Pulmonary artery endothelial cell (primary cell): ENCODE measurements at places on chromosomes 16 and 17. TPM values are rescaled to one million over a fixed set of nuclear protein-coding genes. Genes with fewer than 3 reads are reported as not detected.

- no peak for DNase-seq
Observed at GRCh38 chr16:22093996-22094395, 1.7 kb downstream of the VWA3A start.

DNA sequence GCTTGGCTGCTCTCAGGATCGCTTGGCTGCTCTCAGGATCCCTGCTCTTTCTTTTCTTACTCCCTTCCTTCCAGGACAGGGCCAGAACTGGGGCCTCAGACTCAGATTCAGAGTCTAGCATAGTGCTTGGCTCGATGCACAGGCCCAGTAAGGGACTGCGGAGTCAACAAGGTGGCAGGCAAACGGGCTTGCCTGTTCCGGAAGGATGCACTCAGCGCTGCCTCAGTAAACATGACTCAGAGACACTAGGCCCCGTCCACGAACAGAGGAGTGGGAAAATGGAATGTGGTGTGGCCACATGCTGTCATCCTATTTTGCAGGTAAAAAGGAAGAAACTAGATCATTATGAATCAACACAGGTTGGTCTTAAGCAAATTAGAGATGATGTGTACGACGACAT is 9.8 kb downstream of the SPHK1 start:
- no peak for DNase-seq

- no peak for DNase-seq
Observed at GRCh38 chr16:26701243-26701886, 365.4 kb upstream of the C16orf82 start.

- DNase-seq, result no peak
Observed at GRCh38 chr17:11278992-11279270, 37.9 kb downstream of the SHISA6 start.

DNA sequence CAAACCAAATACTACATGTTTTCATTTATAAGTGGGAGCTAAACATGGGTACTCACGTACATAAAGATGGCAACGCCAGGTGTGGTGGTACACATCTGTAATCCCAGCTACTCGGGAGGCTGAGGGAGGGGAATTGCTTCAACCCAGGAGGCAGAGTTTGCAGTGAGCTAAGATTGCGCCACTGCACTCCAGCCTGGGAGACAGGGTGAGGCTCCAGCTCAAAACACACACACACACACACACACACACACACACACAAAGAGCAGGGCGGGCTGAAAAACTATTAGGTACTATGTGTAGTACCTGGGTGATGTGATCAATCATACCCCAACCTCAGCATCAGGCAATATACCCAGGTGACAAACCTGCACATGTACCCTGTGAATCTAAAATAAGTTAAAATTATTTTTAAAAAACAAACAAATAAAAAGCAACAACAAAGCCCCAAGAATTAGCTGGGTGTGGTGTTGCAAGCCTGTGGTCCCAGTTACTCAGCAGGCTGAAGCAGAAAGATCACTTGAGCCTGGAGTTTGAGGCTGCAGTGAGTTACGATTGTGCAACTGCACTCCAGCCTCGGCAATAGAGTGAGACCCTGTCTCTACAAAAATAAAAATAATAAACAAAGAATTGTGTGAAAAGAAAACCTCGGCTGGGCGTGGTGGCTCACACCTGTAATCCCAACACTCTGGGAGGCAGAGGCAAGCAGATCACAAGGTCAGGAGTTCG is 11.9 kb upstream of the FAAP100 start:
- no peak for DNase-seq

GRCh38 chr16:66677179-66677578 is 19.4 kb downstream of the CMTM4 start:
- no peak for DNase-seq

DNA sequence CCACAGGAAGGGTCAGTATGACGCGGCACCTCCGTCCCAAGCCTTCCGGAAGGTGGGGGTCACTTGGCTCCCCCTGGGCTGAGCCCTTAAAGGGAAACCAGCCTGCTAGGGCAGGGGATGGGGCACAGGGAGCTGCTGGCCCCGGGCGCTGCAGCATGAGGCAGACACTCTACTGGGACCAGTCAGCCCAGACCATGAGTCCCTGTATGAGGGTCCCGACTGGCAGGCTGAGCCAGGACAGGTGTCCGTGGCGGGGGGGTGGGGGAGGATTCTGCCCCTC is 43.4 kb upstream of the ZC3H18 start:
- DNase-seq, result no peak

GRCh38 chr16:3774156-3774767 is 56.9 kb upstream of the TRAP1 start:
- no peak for DNase-seq

- DNase-seq, result no peak
Observed at GRCh38 chr17:4130715-4131114, 12.1 kb downstream of the ZZEF1 start.

DNA sequence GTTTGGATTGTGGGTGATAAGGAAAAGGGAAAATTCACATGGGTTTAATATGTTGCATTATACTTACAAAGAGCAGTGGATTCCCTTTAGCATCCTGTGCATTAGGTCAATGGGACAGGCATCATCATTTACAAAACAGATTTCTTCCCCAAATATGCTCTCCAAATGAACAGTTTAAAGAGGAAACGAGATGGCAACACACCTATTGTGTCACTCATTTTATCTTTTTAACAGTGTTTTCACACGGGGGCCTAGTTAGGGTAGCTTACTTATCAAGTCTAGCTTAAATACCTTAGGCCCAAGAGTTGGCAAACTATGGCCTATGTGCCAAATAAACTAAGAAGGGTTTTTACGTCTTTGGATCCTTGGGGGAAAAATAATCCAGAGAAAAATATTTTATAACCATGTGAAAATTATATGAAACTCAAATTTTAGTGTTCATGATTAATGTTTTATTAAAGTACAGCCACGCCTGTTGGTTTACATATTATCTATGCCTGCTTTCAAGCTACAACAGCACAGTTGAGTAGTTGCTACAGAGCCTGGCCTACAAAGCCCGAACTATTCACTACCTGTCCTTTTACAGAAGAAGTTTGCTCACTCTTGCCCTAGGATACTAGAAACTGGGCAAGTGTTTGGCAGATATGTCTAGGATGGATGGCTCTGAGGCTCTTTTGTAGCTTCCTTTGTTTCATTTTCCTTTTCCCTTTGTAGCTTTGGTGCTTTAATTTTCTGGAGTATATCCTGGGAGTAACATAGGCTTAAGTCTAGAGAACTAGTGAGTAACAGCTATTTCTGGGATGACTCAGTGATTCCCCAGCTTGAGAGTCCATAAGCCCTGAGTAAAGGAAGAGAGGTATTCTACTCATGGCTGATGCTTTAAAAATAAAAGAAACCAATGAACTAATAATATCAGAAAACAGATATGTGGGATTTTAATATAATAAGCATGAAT is 12.4 kb downstream of the NUP93 start:
- DNase-seq, result no peak

GRCh38 chr16:27223226-27223610 is 19.9 kb downstream of the KDM8 start:
- DNase-seq, result no peak

DNA sequence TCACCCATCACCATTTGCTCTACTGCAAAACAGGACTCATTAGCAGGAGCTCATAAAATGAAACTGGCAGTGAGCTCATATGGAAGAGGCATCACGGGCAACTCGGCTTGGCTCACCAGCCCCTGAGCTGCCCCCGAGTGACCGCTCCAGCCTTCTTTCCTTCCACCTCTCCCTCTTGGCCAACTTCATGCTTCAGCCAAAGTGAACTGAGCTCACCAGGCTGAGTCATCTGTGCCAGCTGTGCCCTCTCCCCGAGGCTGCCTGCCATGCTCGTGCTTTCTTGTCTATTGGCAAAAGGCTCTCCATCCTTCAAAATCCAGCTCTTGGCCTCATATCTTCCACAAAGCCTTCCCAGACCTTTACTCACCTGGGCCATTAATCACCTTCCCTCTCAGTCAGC is 391.4 kb downstream of the WWOX start:
- DNase-seq, result no peak

- no peak for DNase-seq
Observed at GRCh38 chr17:40316571-40317344, 7.8 kb downstream of the RARA start.

DNA sequence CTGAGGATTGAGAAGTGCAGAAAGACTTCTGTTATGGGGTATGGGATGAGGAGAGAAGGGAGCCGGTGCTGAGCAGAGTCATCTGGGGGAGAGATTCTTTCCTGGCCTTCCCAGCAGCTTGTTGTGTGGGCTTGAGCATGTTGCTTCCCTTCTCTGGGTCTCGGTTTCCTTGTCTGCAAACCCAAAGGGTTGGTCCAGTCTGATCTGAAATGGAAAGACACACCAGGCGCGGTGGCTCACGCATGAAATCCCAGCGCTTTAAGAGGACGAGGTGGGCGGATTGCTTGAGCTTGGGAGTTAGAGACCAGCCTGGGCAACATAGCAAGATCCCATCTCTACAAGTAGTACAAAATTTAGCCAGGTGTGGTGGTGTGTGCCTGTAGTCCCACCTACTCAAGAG is 6.0 kb downstream of the SOCS3 start:
- no peak for DNase-seq

DNA sequence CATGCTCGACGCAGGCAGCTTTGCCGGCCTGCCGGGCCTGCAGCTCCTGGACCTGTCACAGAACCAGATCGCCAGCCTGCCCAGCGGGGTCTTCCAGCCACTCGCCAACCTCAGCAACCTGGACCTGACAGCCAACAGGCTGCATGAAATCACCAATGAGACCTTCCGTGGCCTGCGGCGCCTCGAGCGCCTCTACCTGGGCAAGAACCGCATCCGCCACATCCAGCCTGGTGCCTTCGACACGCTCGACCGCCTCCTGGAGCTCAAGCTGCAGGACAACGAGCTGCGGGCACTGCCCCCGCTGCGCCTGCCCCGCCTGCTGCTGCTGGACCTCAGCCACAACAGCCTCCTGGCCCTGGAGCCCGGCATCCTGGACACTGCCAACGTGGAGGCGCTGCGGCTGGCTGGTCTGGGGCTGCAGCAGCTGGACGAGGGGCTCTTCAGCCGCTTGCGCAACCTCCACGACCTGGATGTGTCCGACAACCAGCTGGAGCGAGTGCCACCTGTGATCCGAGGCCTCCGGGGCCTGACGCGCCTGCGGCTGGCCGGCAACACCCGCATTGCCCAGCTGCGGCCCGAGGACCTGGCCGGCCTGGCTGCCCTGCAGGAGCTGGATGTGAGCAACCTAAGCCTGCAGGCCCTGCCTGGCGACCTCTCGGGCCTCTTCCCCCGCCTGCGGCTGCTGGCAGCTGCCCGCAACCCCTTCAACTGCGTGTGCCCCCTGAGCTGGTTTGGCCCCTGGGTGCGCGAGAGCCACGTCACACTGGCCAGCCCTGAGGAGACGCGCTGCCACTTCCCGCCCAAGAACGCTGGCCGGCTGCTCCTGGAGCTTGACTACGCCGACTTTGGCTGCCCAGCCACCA is 9.7 kb downstream of the VASN start:
- DNase-seq, result no peak

DNA sequence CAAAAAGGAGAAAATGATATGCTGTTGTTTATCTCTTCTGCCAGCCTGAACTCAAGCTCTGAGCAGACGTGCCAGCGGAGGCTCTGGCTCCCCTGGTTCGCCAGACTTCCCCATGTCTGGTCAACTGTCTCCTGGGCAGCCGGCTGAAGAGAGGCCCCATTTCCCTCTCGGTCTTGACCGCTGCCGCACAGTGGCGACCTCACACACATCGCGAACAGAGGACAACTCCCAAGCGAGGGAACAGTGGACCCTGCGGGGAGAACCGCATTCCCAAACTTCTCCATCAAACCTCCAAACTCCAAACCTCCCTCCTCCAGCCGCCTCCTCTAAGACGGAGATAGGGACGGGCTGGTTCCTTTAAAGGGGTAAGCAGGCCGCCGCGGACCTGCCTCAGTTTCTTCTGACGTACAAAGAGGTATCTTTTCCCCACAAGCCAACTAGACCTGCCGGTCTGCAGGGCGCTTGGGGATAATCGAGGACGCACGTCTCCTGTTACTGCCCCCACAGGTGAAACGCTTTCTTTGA is 24.9 kb upstream of the RFFL start:
- no peak for DNase-seq

GRCh38 chr17:80501741-80502577 is 25.6 kb upstream of the NPTX1 start:
- DNase-seq, result no peak

SCARF1 gene
- 101 and 117 TPM in 2 replicates for total RNA-seq

ITGB3 gene
- total RNA-seq, result 96.8 and 104 TPM in 2 replicates

PRKCB gene
- total RNA-seq, result not detected in 2 replicates

GRIN2C gene
- total RNA-seq, result 0.07 and 0.21 TPM in 2 replicates

AXIN2 gene
- total RNA-seq, result 2.7 and 3.6 TPM in 2 replicates

BRIP1 gene
- 7.1 and 7.9 TPM in 2 replicates for total RNA-seq

MLLT6 gene
- 26.8 and 30.2 TPM in 2 replicates for total RNA-seq

C17orf67 gene
- 1.3 and 1.4 TPM in 2 replicates for total RNA-seq
